ENCODE measurements at places on chromosomes 12 and 14.

DNA sequence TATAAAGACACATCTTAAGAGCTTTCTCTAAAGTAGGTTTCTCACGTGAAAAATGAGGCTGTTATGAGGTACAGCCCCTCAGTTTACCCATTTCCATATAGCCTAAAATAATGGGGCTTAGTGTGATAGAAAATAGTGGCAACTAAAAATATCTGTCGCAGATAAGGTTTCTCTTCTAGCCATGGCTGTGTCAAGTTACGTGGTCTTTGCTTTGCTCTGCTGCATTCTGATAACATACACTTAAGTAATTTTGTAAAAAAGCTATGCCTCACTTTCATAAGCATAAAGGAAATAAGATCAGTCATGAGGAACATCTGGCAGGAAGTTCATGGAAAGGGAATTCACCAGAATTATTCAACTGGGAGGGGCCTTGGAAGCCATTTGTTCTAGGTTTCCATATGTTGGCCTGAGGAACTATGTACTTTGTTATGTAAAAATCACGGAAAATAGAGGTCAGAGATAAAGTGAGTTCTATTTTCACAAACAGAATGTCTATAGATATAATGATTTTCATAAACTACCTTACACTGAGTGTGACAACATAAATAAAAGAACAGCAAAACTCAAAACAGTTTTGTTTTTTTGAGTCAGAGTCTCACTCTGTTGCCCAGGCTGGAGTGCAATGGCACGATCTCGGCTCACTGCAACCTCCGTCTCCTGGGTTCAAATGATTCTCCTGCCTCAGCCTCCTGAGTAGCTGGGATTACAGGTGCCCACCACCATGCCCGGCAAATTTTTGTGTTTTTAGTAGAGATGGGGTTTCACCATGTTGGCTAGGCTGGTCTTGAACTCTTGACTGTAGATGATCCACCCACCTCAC lies 195.6 kb upstream of the KRR1 start:
- no peak for DNase-seq

DNA sequence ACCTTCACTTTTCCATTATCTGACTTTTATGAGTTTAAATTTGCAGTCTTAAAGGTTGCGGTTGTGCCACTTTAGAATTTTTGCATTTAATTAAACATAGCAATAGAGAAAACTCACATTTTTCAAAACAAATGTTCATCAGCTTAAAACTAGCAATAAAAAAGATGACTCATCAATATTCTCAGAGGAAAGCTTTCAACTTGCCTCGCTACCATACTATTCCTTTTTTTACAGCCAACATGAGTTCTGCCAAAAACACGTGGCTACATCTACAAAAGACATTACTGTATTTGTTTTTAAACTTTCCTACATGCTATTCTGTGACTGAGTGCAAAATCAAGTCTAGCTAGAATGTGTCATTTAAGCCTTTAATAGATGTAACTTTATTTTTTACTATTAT lies 497.1 kb downstream of the RPS29 start:
- no peak for DNase-seq

- no peak for DNase-seq
Measured at GRCh38 chr12:73935817-73936216, 601.8 kb upstream of the ATXN7L3B start.

- no peak for DNase-seq
Measured at GRCh38 chr12:69388371-69388770, 28.8 kb downstream of the YEATS4 start.

- DNase-seq: no peak
Measured at GRCh38 chr12:57119294-57120085, 8.3 kb upstream of the STAT6 start.

DNA sequence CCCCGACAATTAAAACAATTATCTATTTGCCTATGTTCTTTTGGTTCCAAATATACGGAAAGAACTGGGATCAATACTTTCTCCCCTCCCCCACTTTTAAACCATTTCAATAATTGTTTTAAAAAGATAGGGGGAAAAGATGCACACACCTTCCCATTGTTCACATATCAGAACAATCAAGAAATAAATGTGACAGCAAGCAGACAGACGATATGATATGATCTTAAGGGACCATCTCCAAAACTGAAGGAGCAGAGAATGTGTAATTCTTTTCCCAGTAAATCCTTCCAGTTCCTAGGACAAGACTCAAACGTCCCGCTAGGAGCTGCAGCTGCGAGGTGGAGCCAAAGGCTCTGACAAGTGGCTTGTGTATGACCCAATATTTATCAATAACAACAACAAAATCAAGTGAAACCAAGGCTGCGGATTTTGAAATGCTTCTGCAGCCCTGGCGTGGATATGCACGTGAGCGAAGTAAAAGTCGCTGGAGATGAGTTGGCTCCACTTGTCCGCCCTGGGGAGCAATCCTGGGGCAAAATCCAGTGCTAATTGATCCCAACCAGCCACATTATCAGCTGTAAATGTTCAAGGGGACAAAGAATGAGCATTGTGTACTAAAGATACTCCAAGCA lies 8.2 kb upstream of the FOXG1 start:
- no peak for DNase-seq

DNA sequence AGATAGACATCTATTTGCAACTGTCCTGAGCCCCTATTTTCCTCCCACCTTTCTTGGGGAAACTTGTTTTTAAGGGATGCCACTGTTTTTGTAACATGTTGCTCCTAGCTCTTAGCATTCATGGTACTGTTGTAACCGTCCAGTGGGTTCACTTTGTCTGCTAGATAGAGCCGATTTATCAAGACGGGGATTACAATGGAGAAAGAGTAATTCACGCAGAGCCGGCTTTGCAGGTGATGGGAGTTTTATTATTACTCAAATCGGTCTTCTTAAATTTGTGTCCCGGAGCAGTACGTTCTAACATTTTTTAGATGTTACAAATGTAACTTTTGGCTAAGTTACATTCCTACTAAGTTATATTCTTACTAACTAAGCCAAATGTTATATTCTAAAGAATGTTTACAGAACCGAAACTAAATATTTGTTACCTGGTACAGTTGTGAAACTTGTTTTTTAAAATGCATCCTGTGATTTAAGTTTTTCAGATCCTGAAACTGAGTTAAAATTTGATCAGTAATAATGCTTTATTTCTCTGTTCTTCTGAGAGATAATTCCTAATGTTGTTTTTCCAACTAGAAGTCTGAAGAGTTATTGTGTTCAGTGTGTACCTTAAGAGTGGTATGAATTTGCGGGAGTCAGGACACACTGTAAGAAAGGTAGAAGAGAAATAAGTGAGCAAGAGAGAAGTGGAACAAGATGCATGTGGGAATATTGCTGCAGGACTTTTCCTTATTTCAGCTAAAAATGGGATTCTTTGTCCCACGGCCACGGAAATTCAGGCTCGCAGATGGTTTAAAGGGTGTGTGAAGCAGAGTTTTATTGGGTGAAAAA lies 20.6 kb upstream of the CLEC2D start:
- no peak for DNase-seq

DNA sequence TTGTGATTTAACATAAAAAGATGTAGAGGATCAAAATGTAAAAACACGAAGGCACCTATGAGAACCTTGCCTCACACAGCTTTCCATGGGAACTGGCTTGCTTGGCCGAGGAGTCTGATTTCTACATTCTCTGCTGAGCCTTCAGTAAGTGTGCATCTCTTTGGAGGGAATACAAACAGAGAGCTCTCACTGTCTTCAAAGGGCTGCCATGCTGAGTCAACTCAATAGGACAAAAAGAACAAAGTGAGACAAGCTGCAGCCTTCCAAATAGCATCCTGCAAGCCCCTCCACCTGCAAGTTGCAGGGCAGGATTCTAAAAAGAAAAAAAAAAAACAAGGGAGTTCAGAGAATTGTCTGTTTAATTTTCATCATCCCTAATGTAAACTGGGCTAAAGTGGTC lies 411.9 kb downstream of the NELL2 start:
- DNase-seq: no peak

GRCh38 chr12:30063435-30063945 lies 279.7 kb upstream of the TMTC1 start:
- no peak for DNase-seq
